ENCODE measurements at places on chromosomes 5 and 9. TPM values are rescaled to one million over a fixed set of nuclear protein-coding genes. Genes with fewer than 3 reads are reported as not detected.

ABO gene
- not detected for total RNA-seq

GAS1 gene
- 85.8 TPM for total RNA-seq

TMEM203 gene
- 37.7 TPM for total RNA-seq

FREM1 gene
- total RNA-seq = under 0.01 TPM

INVS gene
- total RNA-seq = 32.3 TPM

CAVIN4 gene
- total RNA-seq = 1.1 TPM

ACTBL2 gene
- total RNA-seq = 1.1 TPM

IL5 gene
- not detected for total RNA-seq

PCDHGB4 gene
- 27.5 TPM for total RNA-seq

BRD9 gene
- total RNA-seq = 45.2 TPM

PCDHGA4 gene
- 4.5 TPM for total RNA-seq

SCGB3A2 gene
- not detected for total RNA-seq

PALM2AKAP2 gene
- 9.7 TPM for total RNA-seq
